Lower lobe of right lung (tissue), 2 donors: ENCODE measurements at places on chromosomes 12 and 14. TPM values are rescaled to one million over a fixed set of nuclear protein-coding genes. Genes with fewer than 3 reads are reported as not detected.

The HHIPL1 gene
- 1.6 TPM for total RNA-seq

The EIF2S3B gene
- 0.68 TPM for total RNA-seq

The SIRT4 gene
- total RNA-seq, result 2.1 TPM

The CLEC1B gene
- 0.95 TPM for total RNA-seq

DNA sequence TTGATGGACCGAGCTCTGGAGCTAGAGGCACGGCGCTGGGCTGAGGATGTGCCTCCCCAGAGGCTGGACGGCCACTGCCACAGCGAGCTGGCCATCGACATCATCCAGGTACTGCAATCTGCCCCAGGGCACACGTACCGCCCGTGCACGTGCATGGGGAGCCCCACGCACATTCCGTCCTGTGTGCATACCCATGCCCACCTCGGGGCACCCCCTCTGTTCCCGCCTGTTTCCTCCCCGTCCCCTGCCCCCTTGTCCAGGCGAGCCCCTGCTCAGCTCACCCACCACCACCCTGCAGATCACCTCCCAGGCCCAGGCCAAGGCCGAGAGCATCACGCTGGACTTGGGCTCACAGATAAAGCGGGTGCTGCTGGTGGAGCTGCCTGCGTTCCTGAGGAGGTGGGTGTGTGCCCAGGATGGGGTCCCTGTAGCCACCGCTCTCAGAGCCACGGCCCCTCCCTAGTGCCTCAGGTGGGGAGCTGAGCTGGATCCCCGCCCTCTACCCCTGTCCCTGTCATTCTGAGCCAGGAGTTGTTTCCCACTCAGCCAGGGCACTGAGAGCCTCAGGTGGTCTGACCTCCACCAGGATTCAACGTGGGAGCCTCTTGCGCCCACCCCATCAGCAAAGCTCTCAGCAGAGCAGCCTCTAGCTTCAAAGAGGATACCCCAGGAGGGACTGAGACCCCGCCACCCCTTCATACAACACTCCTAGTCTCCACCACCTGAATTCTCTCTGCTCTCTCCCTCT lies 6.9 kb downstream of the TNFAIP2 start:
- H3K4me1 ChIP-seq, result peaks cover 48% of the 10 kb centered on the region
- H3K36me3 ChIP-seq, result peaks cover 74% of the 10 kb centered on the region
- DNase-seq, result no peak
- no peak overlapping the region for H3K27ac ChIP-seq

DNA sequence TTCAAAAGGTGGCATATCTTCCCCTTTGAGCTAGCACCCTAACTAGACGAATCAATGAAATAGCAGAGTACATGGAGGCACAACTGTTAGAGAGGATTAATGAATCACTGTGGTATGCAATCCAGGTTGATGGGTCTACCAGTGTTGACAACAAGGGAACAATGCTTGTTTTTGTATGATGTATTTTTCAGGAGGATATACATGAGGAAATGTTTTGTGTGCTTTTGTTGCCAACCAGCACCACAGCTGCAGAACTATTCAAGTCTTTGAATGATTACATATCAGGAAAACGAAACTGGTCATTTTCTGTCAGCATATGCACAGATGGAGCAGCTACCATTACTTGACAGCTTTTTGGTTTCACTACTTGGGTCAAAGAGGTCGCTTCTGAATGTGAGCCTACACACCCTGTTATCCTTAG lies 142.6 kb downstream of the GPHN start:
- H3K4me1 ChIP-seq, result no peaks in the 10 kb centered on the region
- no peak for DNase-seq
- no peak overlapping the region for H3K4me3 ChIP-seq
- H3K36me3 ChIP-seq, result no peaks in the 10 kb centered on the region
- no peaks in the 10 kb centered on the region for H3K27me3 ChIP-seq

- H3K4me3 ChIP-seq, result no peak overlapping the region
- no peaks in the 10 kb centered on the region for H3K36me3 ChIP-seq
- no peak overlapping the region for H3K27ac ChIP-seq
- no peaks in the 10 kb centered on the region for H3K4me1 ChIP-seq
Observed at GRCh38 chr14:20757965-20758364, 10.2 kb upstream of the EDDM3B start.

DNA sequence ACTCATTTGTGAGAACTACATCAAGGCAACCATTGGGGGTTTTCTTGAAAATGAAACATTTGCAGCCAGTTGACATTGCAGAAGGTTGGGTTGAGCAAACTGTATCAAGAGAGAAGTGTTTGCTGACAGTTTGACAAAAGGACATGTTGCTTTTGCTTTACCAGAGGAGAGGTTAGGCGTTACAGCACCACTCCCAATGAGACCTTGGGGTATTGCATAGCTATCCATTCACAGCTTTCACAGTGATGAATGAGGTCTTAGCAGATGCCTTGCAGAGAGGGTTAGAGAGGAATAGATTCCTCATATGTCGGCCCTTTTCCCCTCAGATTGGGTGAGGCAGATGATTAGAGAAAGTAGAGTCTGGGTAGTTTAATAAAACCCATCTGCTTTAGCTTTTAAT lies 988.9 kb upstream of the FLRT2 start:
- no peaks in the 10 kb centered on the region for H3K4me1 ChIP-seq

DNA sequence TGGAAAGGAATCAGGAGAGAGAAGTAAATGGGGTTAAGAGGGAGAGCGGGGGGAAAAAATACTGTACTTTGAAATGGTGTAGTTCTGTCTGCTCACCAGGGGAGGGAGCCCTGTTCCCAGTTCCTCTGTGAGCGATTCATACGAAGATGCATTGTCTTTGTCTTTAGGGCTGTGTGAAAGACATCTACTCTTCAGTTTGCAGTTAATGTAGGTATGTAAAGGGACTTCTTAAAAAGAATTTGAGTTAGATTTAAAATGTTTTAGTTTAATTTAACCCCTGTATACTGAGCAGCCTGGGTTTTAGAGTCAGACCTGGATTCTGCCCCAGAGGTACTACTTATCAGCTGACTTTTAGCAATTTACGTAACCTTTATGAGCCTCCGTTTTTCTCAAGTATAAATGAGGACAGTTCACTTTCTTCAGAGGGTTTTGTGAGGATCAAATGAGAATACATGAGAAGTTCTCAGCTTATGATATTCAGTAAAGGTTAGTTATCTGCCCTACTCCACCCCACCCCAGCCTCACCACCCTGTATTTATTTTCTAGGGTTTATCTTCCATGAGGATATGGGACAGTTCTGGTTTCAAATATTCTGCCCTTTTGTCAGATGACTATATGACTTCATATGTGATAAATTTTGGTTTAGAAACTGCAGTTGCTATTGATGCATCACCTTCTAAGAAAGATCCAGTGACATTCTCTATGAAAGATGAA lies 82.5 kb upstream of the EVL start:
- H3K4me3 ChIP-seq, result no peak overlapping the region
- no peaks in the 10 kb centered on the region for H3K27me3 ChIP-seq
- H3K4me1 ChIP-seq, result peaks cover 20% of the 10 kb centered on the region

DNA sequence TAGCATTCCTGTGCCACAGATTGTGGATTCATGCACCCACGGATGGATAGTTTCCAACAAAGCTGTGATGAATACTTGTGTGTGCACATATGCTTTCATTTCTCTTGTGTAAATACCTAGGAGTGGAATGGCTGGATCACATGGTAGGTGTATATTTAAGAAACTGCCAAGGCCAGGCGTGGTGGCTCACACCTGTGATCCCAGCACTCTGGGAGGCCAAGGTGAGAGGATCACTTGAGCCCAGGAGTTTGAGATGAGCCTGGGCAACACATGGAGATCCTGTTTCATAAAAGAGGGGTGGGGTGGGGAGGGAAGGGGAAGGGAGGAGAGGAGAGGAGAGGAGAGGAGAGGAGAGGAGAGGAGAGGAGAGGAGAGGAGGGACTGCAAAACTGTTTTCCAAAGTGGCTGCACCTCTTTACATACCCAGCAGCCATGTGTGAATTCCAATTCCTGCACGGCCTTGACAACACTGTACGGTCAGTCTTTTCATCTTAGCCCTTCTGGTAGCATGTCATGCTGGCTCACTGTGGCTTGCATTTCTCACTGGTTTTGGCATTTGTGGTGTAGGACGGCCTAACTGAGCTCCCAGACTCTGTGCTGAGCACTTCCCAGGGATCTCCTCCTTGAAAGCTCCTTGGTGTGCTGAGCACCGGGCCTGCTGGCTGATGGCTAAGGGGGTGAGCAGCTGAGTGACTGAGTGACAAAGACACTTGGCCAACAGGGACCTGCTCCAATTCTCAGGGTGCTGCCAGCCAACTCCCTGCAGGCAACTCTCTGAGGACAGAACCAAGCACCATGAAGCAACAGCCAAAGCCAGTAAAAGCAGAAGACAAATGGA lies 27.9 kb downstream of the SYNE3 start:
- DNase-seq, result no peak
- peaks cover 26% of the 10 kb centered on the region for H3K4me1 ChIP-seq
- no peak overlapping the region for H3K27ac ChIP-seq

- no peak for DNase-seq
- no peaks in the 10 kb centered on the region for H3K36me3 ChIP-seq
- no peaks in the 10 kb centered on the region for H3K4me1 ChIP-seq
- no peak overlapping the region for H3K27ac ChIP-seq
Observed at GRCh38 chr14:97388408-97388807, 591.2 kb downstream of the VRK1 start.

DNA sequence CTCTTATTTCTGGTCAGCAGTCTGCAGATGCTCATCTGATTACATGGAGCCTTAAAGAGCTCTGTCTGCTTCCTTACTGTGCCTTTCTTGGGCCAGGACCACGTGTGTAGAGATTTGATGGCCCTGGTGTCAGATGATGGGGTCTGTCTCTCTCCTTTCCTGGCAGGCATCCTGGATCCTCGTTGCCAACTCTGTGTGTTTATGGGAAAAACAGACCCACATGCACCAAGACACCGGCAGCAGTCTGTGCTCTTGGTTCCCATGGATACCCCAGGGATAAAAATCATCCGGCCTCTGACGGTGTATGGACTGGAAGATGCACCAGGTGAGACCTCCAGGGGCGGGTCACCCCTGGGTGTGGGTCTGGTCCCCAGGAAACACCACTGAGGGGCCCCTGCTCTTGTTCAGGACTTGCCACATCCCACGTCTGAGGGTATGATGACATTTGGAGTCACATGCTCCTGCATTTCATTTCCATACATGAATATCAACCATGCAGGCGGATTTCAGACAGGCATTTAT lies 18.5 kb upstream of the ALDH2 start:
- H3K36me3 ChIP-seq, result peaks cover 66% of the 10 kb centered on the region
- no peaks in the 10 kb centered on the region for H3K27me3 ChIP-seq
- no peak overlapping the region for H3K27ac ChIP-seq
- H3K4me3 ChIP-seq, result no peak overlapping the region

DNA sequence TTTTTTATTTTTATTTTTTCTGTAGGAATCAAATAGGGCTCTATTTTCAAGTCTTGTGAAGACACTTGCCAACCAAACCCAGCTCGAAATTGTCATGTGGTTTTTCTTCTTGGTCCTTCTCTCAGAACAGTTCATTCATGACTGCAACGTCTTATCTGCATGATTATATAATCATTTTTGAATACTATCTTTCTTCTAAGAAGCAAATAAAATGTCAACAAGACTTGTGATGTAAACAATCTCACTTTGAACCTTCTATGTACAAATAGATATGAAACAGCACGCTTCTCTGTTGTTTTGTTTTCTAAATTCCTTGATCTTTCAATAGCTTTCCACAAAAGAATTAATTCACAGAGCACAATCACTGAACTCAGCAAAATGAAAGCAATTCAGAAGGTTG lies 320.7 kb downstream of the SOX5 start:
- no peaks in the 10 kb centered on the region for H3K4me1 ChIP-seq
- H3K27me3 ChIP-seq, result no peaks in the 10 kb centered on the region
- no peaks in the 10 kb centered on the region for H3K36me3 ChIP-seq
- DNase-seq, result no peak

- no peak for DNase-seq
- no peaks in the 10 kb centered on the region for H3K27me3 ChIP-seq
- no peaks in the 10 kb centered on the region for H3K36me3 ChIP-seq
- no peak overlapping the region for H3K4me3 ChIP-seq
- H3K27ac ChIP-seq, result no peak overlapping the region
Observed at GRCh38 chr14:59831121-59831730, 39.4 kb downstream of the RTN1 start.

DNA sequence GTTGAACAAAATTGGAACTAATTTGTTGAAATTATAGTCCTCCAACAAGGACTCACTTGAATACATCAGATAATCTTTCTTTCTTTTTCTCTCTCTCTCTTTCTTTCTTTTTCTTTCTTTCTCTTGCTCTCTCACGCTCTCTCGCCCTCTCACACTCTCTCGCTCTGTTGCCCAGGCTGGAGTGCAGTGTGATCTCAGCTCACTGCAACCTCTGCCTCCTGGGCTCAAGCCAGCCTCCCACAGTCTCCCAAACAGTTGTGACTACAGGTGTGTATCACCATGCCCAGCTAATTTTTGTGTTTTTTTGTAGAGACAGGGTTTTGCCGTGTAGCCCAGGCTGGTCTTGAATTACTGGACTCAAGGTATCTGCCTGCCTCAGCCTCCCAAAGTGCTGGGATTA lies 22.8 kb downstream of the WDR20 start:
- H3K36me3 ChIP-seq, result peaks cover 3% of the 10 kb centered on the region
- peaks cover 11% of the 10 kb centered on the region for H3K4me1 ChIP-seq
- no peak for DNase-seq
- no peaks in the 10 kb centered on the region for H3K27me3 ChIP-seq

DNA sequence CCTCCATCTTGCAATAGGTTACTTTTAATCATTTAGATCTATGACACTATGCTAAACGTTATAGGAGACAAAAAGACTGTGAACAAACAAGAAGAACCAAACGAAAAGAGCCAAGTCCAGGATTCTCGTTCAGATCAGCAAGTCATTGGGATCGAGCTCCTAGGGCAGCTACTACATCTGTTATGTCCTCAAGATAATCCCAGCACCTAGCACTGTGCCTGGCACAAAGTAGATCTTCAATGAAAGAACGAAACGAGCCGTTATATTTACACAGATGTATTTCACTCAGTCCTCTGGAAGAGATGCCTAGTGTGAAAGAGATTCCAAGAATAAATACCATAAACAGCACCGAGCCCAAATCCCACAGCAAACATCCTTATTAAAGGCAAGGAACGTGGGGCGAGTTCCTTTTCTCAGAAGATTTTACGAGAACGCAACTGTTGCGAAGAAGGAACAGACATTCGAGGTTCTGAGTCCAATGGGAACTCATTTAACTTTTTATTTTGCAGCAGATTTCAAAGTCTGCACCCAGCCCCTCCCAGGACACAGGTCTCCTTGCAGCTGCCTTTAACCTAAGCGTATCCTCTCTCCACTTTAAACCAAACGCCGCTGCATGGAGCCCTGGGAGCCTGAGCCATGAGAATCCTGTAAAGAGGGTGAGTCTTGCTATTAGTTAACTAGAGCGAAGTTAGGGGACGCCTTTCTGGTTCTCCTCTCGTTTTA lies 544 bp upstream of the TDP1 start:
- peaks cover 19% of the 10 kb centered on the region for H3K4me1 ChIP-seq
- peak overlapping the region; percentile 87 for H3K27ac ChIP-seq
- no peaks in the 10 kb centered on the region for H3K36me3 ChIP-seq
- DNase-seq, result no peak
